H9 (cell line): ENCODE measurements at places on chromosomes 2 and 18.
A peak's percentile ranks its signal among the peaks of the same experiment; 100 is the strongest.

GRCh38 chr2:223815884-223816570 lies 21.4 kb downstream of the AP1S3 start:
- DNase-seq, result no peak

- DNase-seq, result no peak
Measured at GRCh38 chr2:180472133-180472532, 465.0 kb upstream of the CWC22 start.

GRCh38 chr2:23381084-23381483 lies 3.9 kb upstream of the KLHL29 start:
- DNase-seq, result no peak

DNA sequence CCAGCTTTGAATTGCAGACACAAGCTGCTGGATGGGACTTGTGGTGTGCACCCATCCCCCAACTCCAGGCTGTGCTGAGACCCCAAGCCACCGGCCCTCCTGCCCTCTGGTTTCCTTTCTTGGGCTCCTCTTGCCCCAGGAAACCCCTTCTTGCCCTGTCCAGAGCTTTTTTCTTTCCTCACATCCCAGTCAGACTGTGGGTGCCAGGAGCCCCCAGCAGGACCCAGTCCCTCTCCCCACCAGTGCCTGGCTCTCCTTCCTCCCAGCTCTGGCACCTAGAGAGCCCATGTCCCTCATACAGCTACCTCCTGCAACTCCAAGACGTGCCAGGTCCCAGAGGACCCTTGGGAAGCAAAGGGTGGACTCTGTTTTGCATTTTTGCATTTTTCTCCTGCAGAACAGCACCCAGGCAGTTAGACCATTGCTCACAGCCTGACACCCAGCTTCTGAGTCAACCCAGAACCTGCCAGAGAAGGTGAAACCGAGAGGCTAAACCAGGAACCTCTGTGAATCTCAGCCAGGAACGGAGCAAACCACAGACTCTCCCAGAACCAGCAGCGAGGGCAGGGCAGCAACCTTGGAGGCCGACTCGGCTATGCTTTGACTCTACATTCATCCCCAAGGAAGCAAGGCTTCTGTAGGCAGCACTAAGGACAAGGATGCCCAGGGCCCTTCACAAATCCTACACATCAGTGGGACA lies 221.1 kb downstream of the ANAPC1 start:
- no peak for DNase-seq

GRCh38 chr2:146817613-146818012 lies 1027.2 kb upstream of the ACVR2A start:
- no peak for DNase-seq

GRCh38 chr18:22286585-22286984 lies 117.2 kb downstream of the GATA6 start:
- no peak for DNase-seq

GRCh38 chr2:86172610-86173009 lies 22.7 kb downstream of the IMMT start:
- DNase-seq, result no peak

DNA sequence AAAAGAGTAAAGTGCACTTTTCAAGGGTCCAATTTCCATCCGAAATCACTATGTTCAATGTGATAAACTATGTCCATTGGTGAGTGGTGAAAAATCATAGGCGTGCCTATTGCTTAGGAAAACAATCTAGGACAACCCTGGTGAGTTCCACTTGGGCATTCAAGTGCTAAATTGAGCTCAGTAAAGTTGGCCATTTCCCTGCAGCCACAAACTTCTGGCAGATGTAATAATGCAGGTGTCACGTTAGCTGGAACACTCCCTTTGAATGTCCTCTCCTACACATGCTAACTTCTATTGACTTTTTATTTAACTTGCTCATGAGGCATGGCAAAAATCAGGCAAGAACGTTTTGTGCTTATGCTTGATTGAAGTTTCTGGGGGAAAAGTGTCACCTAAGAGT lies 67.1 kb downstream of the CPS1 start:
- no peak for DNase-seq

DNA sequence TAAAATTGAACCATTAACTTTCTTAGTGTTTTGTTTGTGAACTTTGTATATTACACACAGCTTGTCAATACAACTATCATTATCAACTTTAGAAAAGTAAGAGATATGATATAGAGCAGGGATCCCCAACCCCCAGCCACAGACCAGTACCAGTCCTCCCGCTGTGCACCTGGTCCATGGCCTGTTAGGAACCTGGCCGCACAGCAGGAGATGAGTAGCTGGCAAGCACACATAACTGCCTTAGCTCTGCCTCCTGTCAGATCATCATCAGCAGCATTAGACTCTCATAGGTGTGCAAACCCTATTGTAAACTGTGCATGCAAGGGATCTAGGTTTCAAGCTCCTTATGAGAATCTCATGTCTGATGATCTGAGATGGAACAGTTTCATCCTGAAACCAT lies 491.0 kb upstream of the NXPH2 start:
- no peak for DNase-seq

GRCh38 chr18:39863916-39864315 lies 2091.1 kb upstream of the PIK3C3 start:
- DNase-seq, result no peak

- DNase-seq, result peak; percentile 72
Measured at GRCh38 chr18:34807106-34807796, 97.2 kb downstream of the DTNA start.

GRCh38 chr2:113124984-113125855 lies 2.2 kb upstream of the IL1RN start:
- DNase-seq, result no peak

DNA sequence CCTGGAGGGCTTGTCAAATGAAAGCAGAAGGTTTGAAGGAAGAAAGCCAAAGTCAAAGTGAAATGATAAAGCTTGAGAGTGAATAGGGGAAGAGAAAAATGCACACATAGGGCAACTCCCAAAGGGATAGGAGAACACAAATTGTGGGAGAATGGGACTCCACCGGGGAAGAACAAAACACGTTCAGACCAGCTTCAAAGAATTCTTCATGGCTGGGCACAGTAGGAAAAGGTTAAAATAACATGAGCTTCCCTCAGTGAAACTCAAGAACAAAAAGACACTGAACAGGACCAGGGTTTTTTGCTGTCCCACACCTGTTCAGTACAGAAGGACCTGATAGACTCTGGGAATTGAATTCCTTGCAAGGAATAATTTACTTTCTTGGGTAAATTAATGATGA lies 123.1 kb upstream of the NCKAP5 start:
- no peak for DNase-seq

GRCh38 chr18:39600894-39601293 lies 2035.3 kb upstream of the CELF4 start:
- no peak for DNase-seq

- no peak for DNase-seq
Measured at GRCh38 chr18:62643181-62643580, 72.2 kb upstream of the PHLPP1 start.

GRCh38 chr2:16750175-16750924 lies 84.7 kb upstream of the CYRIA start:
- DNase-seq, result no peak

- no peak for DNase-seq
Measured at GRCh38 chr2:194883711-194884110, 773.3 kb upstream of the SLC39A10 start.

GRCh38 chr18:64409511-64409910 lies 260.6 kb upstream of the LINC00305 start:
- no peak for DNase-seq

GRCh38 chr2:98795891-98796676 lies 65.2 kb upstream of the MGAT4A start:
- no peak for DNase-seq

DNA sequence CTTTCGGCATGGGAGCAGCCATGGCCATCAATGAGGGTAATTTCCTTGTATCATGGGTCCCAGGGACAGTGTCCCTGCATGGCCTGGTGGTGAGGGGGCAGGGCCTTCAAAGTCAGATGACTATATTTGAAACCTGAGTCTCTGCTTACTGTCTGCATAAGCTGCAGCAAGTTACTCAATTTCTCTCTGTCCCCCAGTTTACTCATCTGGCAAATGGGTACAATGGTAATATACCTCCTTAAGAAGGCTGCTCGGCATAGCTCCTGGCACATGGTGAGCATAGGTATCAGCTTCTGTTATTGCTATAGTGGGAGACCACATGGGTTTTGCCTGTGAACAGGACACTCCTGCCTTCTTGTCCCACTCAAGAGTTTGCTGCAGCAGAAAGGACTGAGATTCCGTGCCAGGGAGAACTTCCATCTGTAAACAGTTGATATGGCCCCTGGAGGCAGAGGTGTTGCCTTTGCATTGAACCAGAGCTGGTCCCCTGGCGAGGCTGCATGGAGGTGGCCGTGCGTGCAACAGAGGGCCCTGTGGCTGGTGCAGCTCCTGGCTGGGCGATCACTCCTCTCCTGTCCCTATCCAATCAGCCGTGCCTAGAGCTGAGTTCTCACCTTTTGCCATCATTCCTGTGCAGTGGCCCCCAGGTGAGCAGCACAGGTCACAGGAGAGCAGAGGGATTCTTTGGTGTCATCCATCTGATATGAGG lies 22.7 kb upstream of the IGFBP5 start:
- no peak for DNase-seq

- DNase-seq, result no peak
Measured at GRCh38 chr18:79888016-79888415, 63.4 kb downstream of the SLC66A2 start.

DNA sequence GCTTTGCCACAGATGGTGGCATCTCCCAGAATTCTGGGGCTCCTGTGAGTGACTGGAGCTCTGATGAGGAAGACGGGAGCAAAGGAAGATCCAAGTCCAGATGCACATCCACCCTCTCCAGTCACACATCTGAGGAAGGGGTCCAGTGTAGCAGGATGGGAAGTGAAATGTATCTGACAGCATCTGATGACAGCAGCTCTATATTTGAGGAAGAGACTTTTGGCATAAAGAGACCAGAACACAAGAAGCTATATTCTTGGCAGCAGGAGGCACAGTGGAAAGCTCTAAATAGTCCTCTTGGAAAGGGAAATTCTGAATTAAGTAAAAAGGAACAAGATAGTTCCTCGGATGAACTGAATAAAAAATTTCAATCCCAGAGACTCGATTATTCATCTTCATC lies 23.5 kb upstream of the C1GALT1C1L start:
- no peak for DNase-seq

DNA sequence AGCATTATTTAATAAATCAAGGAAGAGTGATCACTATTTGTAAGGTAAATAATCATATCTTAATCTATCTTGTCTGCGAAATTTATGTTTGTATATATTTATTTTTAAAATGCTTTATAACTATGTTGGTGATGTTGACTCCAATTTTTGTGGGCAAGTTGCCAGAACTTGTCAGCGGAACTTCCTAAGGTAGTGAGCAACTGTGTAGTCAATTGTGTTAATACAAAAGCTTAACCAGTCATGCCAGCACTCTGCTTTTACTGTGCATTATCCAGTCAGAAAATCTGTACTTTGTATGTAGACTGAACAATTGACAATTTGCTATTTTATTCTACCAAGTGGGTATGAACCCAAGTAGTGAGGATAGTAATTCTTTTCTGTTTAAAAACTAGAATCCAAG lies 61.9 kb upstream of the RND3 start:
- DNase-seq, result no peak

GRCh38 chr18:40360558-40360957 lies 1594.5 kb upstream of the PIK3C3 start:
- no peak for DNase-seq

DNA sequence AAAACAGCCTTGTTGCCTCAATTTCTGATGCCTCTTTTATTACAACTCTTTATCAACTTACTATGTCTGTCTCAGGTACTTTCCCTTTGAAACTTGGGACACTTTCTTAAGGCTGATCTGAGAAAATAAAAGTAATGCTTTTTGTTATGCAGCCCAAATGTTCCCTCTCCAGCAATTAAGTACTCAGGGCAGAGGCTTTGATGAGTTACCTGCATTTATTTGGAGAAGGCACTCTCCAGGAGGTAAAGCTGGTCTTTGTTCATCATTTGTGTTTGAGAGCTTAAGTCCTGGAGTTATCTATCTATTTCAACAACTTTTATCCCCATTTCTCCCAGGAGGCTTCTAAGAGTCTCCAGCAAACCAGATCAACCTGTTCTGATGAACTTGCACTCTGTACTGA lies 259.2 kb downstream of the ASXL3 start:
- DNase-seq, result no peak

GRCh38 chr2:45728458-45728942 lies 77.0 kb downstream of the PRKCE start:
- no peak for DNase-seq

GRCh38 chr18:13374468-13375301 lies 156.1 kb downstream of the LDLRAD4 start:
- DNase-seq, result no peak

DNA sequence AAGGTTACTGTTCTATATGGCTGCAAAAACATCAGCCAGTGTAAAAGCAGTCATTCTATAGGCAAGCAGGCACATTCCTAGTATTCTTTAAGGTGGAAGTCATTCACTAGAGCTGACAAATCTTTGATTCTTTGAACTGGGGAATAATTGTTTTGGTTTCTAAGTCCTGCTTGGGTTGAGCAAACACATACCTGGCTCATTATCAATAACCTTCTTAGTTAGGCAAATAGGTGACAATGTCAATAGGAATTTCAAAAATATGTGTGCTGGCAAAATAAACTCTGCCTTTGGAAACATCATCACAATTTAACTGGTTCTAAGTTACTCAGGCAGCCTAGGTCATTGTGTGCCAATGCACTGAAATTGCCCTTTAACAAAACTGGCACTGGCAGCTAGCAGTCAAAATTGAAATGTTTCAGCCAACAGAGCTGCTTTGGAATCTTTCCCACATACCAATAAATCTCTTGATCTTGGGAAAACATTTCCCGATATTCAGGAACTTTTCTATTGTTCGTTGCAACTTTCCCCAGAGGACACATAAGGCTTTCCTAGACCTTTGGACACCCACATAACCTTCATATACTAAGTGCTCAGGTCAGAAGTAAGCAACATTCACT lies 402.0 kb upstream of the MMADHC start:
- DNase-seq, result no peak

DNA sequence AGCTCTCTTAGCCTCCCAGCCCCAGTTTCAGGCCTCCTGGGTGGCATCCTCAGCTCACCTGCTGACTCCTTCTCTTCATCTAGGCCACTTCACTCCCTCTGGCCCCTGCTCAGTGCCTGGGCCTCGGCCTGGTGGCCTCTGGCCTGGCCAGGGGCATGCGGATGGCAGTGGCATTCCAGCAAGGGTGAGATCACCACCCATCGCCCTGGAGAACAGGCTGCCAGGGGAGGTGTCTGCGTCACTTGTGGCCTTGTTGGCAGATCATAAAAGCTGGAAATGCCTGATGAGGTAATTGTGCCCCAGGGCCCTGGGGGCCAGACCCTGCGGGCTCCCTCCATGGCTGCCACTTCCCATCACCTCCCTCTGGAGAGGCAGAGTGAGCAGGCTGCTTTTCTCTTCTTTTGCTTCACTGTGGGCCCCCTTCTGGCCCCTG lies 72.5 kb upstream of the SMAD2 start:
- DNase-seq, result no peak

GRCh38 chr18:61402726-61403125 lies 69.5 kb downstream of the CDH20 start:
- DNase-seq, result no peak

- no peak for DNase-seq
Measured at GRCh38 chr2:129422028-129422427, 557.4 kb upstream of the RAB6C start.

GRCh38 chr2:164877927-164878326 lies 36.3 kb upstream of the COBLL1 start:
- DNase-seq, result no peak
